Activated CD8-positive, alpha-beta memory T cell treated with anti-CD3 and anti-CD28 coated beads for 1 hour (primary cell): ENCODE measurements at places on chromosomes 2 and 18.

GRCh38 chr2:26395394-26395793 lies 6.3 kb upstream of the DRC1 start:
- no peak for DNase-seq

DNA sequence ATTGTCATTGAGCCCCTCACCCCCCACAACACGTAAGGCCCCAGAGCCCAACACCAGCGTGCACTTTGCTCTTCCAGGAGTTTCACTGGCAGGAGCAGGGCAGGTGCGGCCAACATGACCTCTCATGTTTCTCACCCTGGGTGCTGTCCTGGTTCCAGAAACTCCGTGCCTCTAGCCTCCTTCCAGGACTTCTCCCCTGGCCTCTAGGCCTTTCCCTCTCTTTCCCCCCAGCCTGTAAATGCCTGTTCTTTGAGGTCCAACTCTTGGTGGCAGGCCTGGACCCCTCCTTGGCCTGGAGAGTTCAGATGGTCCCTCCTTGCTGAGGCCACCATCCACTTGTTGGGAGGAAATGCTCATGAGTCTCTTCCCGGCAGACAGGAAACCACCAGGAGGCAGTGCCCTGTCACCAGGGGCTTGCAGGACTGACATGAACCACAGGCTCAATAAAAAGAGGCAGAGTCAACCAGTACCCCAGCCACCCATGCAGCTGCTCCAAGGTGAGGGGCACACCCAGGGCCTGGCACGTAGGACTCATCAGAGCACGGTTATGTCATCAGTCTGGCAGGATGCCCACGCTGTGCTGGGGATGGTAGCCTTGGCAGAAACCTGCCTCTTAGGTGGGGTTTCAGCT lies 1.5 kb downstream of the MALL start:
- no peak for DNase-seq

DNA sequence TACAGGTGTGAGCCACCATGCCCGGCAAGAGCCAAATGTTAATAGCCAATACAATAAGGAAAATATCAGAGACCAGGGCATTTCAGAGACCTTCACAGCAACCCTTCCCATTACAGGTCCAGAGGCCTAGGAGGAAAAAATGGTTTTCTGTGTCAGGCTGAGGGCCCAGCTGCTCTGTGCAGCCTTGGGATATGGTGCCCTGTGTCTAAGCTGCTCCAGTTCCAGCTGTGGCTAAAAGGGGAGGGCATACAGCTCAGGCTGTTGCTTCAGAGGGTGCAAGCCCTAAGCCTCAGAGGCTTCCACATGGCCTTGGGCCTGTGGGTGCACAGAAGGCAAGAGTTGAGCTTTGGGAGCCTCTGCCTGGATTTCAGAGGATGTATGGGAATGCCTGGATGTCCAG lies 20.1 kb upstream of the CCDC195 start:
- DNase-seq = no peak

DNA sequence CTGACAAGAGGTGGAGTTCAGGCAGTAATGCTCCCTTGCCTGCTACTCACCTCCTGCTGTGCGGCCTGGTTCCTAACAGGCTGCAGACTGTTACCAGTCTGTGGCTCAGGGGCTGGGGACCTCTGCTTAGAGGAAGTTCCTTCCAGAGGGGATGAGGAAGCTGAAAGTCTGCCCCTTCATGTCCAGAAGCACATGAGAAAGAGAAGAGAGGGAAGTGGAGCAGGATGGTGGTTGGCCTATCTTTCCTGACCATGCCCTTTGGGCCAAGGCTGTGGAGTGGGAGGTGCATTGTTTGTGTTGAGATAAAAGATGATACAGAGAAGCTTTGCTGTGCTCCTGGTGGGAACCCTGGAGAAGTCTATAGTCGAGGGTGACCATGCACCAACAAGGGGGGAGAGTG lies 112.5 kb downstream of the LPIN1 start:
- DNase-seq = no peak

DNA sequence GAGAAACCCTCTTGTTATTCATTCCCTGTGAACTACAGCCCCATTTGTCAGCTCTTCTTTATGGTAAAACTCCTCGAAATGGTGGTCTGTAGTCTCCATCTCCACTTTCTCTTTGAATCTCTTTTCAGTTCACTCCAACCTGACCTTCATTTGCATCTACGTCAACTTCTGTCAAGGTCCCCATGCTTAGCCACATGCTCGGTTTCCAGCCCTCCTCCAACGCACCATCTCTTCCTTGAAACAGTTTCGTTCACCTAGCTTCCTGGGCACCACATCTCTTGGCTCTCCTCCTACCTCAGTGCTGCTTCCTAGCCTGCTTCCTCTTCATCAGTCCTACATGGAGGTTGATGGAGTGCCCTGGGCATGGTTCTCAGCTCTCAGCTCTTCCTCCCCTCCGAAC lies 81.1 kb upstream of the AFF3 start:
- no peak for DNase-seq

- DNase-seq = no peak
Observed at GRCh38 chr2:38438883-38439612, 62.0 kb upstream of the ATL2 start.

GRCh38 chr2:75540994-75541393 lies 19.7 kb downstream of the EVA1A start:
- no peak for DNase-seq

- DNase-seq = no peak
Observed at GRCh38 chr18:32624182-32624723, 148.6 kb downstream of the KLHL14 start.

DNA sequence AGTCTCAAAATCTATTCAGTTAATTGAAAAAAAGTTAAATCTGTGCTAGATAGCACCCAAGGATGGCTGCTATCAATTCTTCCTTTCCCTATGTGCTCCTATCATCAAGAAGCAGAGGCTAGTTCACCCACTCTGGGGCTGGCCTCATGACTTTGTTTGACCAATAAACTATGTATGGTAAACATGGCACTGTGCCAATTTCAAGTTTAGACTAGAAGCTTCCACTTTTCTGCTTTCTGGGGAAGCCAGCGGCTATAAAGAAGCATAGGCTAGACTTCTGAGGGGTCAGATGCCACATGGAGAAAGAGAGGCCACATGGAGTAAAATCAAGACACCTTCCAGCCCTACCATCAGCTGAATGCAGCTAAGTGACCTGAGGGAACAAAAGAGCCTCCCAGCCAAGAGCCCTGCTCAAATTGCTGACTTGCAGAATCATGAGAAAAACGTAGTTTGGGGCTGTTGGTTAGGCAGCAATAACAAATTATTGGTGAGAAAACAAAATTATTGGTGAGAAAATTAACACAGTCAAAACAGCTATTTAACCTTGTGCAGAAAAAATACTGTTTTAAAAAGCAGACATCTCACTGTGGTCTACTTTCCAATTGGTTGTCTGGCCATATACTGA lies 86.5 kb upstream of the SLC14A2 start:
- DNase-seq = no peak

DNA sequence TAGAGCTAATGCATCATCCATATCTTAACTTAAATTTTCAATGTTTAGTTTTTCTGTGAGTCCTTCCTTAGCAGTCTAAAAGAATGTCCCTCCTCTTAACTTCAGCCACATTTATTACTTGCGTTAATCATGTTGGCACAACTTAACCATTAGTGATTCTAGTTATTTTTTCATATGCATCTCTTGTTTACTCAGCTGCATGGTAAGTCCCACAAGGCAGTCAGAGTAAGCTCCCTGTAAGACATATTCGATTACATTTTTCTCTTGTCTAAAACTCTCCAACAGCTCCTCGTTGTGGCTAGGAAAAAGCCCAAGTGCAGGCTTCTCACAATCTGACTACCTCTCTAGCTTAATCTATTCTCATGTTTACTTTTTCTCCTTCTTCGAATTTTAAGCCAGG lies 2045.3 kb upstream of the PIK3C3 start:
- no peak for DNase-seq

DNA sequence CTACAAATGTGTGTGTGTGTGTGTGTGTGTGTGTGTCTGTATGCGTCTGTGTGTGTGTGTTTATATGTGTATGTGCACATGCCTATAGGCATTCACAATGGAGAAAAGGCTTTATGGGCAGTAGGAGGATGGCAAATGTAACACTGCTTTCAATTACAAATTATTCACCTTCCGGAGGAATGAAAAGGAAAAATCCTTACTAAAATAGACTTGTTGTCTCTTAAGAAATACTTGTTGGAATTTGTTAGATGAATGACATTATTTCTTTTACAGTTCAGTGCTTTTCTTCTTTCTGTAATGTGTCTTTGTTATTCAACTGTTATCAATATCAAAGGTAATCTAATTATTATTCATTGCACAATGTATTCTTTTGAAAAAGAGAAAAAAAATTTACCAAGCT lies 874.3 kb downstream of the ERBB4 start:
- DNase-seq = no peak

DNA sequence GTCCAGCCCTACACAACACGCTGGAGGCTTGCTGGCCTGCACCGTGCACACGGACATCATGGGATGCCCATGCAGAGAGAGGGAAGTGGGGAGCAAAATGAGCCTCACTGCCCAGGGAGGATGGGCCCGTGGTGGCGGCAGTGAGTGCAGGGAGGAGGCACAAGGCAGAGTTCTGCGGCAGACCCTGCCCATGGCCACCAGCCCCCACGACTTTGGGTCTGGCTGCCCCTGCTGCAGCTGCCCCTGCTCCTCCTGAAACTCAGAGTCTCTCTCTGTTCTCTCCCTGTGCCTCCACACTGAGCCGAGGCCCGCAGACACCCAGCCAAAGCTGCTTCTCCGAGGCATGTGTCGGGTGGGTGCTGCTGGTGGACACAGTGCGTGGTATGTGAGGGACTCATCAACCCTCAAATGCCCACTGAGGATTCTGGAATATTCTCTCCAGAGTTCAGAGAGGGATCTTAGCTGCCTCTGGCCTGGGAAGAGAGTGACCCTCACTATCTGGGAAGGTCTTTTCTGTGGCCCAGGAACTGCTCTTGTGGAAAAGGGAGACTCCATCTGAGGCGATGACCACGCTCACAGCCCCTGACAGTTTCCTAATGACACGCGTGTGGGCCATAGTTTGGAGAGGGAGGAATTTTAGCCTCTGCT lies 45.1 kb upstream of the HPCAL1 start:
- DNase-seq = no peak

GRCh38 chr2:29245742-29246382 lies 130.6 kb downstream of the CLIP4 start:
- DNase-seq = no peak

DNA sequence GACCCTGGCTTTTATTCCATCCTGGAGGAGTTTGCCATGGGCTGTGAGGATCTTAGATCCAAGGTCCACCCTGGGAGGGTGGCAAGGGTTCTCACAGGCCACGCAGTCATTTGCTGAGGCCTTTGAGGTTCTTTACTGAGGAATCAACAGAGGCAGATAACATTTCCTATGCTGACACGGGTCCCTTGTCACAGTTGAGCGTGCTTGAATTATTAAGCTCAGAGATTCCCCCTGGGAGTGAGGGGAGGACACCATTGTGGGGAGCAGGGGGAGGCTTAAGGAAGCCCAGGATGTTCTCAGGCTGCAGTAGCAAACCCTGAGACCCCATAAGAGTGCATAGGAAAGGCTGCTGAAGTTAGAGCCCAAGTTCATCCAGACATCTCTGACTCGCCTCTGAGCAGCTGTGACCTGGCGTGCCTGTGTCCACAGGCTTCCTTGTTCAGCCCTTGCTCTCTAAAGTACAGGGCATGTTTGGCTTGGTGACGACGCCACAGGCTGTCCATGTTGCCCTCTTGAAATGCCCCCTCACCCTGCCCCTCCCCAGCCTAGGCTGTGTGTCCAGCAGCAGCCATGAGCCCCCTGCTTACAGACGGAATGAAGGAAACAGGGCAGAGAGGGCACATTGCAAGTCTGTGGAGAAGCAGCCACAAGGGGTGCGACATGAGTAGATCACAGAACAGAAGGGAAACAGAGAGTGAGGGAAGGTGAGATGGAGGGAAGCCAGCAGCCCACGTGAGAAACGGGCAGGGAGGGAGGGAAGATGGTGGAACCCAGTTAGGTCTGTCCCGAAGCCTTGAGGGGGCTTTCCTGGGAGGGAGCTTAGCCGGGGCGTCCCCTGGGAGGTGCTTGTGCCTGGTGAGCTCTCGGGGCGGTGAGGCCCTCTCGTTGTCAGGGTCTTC lies 34.0 kb downstream of the NAPG start:
- DNase-seq = no peak

DNA sequence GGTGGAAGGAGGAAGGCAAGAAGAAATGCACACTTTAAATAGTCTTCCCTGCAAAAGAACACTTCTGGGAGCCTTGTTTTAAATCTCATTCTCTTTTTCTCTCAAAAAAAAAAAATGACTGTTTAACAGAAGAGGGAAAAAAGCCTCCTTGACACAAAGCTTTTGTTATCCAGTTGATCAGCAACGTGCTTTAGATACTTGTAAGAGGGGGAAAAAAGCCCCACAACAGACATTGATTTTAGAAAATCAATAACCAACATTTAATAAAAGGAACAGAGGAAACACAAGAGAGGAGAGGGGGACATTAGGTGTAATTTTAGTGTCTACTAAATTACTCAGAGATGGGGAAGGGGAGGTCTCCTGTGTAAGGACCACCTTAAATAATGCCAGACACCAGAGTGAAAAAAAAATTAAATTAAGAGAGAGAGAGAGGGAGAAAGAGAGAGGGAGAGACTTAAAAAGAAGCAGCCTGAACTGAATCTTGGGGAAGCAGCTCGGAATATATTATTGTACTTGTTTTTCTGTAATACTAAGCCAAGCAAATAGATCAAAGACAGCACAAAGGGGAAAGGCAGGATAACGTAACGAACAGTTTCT lies 4.7 kb downstream of the ZEB2 start:
- DNase-seq = no peak
